Osteocyte (in vitro differentiated cells): ENCODE measurements at places on chromosomes 2 and 18. TPM values are rescaled to one million over a fixed set of nuclear protein-coding genes. Genes with fewer than 3 reads are reported as not detected.

GRCh38 chr2:241198381-241199279, 10.2 kb downstream of the ANO7 start:
- H3K27me3 ChIP-seq = no peaks in the 10 kb centered on the region
- H3K27ac ChIP-seq = no peak overlapping the region
- no peaks in the 10 kb centered on the region for H3K4me1 ChIP-seq
- H3K4me3 ChIP-seq = no peak overlapping the region
- H3K36me3 ChIP-seq = no peaks in the 10 kb centered on the region

- peaks cover 28% of the 10 kb centered on the region for H3K27me3 ChIP-seq
- no peaks in the 10 kb centered on the region for H3K4me1 ChIP-seq
- no peak overlapping the region for H3K27ac ChIP-seq
- H3K36me3 ChIP-seq = no peaks in the 10 kb centered on the region
- no peak for DNase-seq
These were observed 3.2 kb upstream of the DYTN start for GRCh38 chr2:206721256-206721920.

DNA sequence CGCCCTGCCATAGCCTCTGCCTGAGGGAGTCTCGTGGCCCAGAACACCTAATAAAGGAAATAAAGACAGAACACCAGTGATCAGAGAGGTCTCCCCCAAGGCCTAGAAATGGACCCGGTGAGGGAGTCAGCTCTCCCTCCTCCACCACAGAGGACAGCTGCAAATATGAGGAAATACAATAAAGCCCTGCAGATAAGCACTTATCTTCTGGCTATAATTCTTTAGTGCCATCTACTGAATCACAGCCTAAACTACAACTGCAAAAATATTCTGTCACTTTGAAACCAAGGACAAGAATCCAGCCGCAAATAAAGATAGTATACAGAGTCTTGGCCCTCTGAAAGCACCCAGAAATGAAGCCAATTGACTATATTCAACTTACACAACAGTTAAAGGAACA, 42.4 kb upstream of the TACR1 start:
- no peaks in the 10 kb centered on the region for H3K36me3 ChIP-seq
- no peaks in the 10 kb centered on the region for H3K27me3 ChIP-seq
- H3K4me1 ChIP-seq = peaks cover 10% of the 10 kb centered on the region
- no peak for DNase-seq
- H3K4me3 ChIP-seq = no peak overlapping the region

DNA sequence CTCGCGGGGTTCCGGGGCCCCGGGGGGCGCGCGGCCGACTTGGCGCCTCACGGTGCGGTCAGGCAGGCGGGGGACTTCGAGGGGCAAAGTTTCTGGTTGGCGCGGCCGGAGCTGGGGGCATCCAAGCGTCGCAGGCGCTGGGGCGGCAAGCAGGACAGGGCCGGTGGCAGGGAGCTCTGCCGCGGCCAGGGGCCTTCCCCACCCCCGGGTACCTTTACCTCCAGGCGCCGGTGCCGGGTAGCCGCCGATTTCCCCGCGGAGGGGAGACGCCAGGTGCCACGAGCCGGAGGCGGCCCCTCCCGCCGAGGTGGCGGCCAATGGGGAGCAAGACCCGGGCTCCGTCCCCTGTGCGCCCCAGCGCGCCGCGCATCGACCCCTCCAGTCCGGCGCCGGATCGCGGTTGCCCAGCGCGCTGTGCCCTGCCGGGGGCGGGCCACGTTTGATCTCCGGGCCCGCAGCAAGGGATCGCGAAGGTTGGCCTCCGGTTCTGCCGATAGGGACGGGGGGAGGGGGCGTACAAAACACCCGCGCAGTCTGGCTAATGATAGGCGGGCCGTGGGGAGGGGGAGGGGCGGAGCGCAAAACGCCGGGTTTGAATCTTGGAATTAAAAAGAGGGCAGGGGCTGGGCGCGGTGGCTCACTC, at the start of gene ST8SIA5:
Gene ST8SIA5 (minus strand): TSS at position 495 of the 643 bp plus-strand sequence. CDS start 545 bp downstream, outside the sequence.
- H3K4me3 ChIP-seq = peak within 1 kb of the TSS; percentile 73
- H3K4me1 ChIP-seq = peaks cover 11% of the 10 kb centered on the region
- no peak within 1 kb of the TSS for H3K27ac ChIP-seq
- peak; percentile 84 for DNase-seq
- H3K36me3 ChIP-seq = no peaks in the 10 kb centered on the region
- H3K27me3 ChIP-seq = peaks cover 74% of the 10 kb centered on the region

- no peaks in the 10 kb centered on the region for H3K4me1 ChIP-seq
- DNase-seq = no peak
- no peaks in the 10 kb centered on the region for H3K27me3 ChIP-seq
- no peak overlapping the region for H3K27ac ChIP-seq
These were observed 5.9 kb downstream of the OTOF start for GRCh38 chr2:26471766-26472706.

DNA sequence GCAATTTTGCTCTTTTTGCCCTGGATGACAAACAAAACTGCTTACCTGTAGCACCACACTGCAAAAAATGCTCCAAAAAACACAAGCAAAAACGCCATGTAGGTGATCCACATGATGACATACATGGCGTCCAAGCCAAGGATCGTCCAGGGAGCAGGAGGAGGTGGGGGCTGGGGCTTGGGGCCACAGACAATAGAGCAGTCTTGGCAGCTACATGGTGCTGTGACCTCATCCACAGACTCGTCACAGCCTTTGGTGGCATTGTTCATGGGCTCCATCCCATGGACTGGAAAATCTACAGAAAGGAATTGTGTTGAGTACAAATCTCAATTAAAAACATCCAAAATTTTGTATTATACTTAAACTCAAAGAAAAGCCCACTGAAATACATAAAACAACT, 26.1 kb downstream of the NPC1 start:
- no peak overlapping the region for H3K4me3 ChIP-seq
- peaks cover 33% of the 10 kb centered on the region for H3K36me3 ChIP-seq
- H3K27me3 ChIP-seq = no peaks in the 10 kb centered on the region
- H3K27ac ChIP-seq = no peak overlapping the region

DNA sequence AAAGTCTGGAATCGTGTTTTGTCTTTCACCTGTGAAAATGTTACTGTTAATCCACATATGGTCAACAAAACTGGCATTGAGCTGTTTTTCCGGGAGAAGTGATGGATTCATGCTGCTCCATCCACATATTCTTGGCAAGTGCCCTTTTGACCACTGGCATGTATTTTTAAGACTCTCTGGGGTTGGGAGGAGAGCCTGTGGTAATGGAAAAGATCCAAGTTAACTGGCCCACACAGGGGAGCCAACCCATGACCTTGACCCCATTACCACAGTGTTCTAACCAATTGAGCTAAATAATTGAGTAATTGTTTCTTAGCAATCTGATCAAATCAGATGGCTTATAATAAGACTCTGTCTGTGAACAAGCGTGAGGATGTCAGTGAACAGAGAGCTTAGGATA, 296.2 kb upstream of the NRP2 start:
- no peaks in the 10 kb centered on the region for H3K27me3 ChIP-seq
- H3K27ac ChIP-seq = no peak overlapping the region
- no peak overlapping the region for H3K4me3 ChIP-seq

ZBTB7C gene
- 0.11 and 0.16 TPM in 2 replicates for total RNA-seq

SLC4A3 gene
- 9.2 and 11.6 TPM in 2 replicates for total RNA-seq

MBP gene
- total RNA-seq = 13.8 and 18.6 TPM in 2 replicates

DNA sequence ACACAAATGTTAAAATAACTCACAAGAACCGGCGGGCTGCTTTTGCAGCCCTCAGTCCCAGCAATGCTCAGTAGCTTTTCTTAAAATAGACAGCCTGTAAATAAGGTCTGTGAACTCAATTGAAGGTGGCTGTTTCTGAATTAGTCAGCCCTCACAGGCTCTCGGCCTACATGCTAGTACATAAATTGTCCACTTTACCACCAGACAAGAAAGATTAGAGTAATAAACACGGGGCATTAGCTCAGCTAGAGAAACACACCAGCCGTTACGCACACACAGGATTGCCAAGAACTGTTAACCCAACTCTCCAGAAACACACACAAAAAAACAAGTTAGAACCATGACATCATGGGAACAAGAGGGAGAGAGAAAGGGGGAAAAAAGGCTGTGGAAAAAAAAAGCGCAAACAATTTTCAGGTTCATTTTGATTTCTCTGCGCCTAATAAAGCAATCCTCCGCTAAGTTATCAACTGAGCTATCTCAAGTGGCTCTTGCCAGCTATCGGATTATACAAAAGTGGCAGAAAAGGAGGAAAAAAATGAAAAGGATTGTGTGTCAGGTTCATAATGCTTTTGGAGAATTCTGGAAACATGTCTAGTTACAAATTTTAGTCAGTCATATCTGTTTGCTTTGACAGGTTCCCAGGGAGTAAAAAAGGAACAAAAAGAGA, 89.1 kb downstream of the ZEB2 start:
- H3K4me1 ChIP-seq = peaks cover 39% of the 10 kb centered on the region
- no peaks in the 10 kb centered on the region for H3K27me3 ChIP-seq
- no peak for DNase-seq
- no peak overlapping the region for H3K4me3 ChIP-seq
- H3K36me3 ChIP-seq = peaks cover 33% of the 10 kb centered on the region
